Tibial artery (tissue), 4 donors: ENCODE measurements at places on chromosomes 3 and 15.

DNA sequence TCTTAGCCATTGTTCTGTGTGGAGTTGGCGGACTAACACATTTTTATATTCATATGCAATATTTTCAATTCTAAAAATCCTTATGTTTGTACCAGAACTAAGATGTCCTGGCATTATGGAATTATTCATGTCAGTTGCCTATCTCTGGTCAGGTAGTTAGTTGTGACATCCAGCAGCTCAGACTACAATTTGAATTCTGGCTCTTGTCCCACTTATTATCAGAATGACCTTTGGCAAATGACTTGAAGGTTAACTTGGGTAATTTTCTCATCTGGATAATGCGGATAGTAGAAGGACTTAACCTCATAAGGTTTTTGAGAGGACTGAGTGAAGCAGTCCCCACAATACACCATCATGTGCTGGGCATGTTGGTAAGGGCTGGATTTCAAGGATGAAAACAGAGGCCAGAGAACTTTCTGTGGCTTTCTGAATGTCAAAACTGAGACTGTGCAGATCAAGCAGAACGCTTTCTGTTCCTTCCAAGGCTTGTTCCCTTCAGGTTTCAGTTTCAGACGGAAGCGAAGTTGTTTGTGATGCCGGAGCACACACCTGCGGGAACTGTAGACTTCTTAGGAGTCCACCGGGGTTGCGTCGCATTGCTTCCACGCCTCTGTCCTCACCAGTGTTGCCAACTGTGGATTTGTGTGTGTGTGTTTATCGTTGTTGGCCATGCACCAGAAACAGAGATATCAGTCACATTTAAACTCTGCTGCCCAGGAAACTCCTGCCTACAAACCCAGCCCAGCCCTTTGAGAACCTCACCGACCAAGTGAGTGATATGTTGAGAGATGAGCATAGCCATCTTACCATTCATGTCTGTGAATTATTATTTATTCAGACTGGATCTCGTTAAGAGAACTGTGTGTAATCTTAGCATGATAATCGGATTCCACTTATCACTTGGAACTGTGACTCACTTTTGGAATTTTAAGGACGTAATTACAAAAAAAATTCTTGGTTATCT, 76.0 kb downstream of the PTPRG start:
- no peak for DNase-seq

DNA sequence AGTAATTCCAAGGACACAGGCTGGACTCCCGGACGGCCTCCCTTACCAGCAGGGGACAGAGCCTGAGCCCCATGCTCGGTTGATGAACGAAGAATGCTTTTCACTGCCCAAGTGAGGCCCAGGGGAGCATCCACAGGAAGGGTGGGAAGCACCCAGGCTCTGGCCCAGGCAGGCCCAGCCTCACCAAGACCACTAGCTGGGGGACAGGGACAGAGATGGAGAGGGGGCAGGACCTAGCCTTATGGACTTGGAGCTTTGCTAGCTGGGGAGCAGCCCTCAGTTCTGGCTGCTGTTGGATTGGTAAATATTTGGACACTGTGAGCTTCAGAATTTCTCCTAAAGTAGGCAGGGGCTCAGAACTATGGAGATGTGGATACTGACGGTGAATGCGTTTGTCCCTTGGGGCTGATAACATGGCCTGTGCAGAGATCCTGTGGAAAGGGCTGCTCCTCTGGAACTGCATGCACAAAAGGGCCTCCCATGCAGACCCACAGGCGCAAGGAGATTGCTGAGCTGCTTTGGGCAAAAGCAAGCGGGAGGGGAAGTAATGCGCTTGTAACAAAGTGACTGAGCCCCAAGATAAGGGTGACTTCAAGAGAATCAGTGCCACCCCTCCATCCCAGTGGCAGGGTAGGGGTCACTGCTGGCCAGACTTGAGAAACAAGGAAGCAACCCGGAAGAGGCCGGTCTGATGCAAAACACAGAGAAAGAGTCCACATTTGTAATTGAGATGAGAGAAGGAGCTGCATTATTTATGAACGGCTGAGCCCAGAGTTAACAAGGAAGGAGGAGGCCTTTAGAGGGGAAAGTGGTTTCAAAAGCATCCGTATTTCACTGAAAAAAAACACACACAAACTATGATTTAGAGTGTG, 70.1 kb upstream of the MEF2A start:
- no peak for DNase-seq

DNA sequence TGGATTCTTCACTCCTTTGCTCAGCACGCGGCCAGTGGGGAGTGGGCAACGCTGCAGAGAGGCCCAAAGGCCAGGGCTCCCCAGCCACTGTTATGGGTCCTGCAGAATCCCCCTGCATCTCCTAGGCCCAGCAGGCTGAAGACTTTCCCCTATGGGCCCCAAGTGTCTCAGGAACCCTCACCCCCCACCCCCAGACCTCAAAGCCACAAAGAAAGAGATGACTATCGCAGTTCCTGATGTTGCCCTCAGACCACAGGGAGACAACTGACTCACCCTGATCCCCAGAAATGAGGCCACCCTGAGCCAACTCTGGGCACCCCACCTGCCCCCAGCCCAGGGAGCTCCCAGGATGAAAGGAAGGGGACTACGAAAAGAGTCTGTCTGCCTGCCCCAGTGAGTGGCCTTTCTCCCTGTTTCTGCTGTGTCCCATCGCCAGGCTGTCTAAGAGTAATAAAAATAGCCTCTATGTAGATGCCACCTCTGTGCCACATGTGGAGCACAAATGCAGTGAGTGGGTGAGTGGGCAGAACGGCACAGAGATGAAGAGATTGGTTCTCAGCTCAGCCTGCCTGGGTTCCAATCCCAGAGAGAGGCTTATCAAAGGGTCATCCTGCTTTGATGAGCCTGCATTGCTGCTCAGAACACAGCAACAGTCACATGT, 283.0 kb downstream of the UACA start:
- no peak for DNase-seq

- DNase-seq = no peak
Measured at GRCh38 chr3:71725271-71725991, at the start of gene EIF4E3. Gene EIF4E3, minus strand, starts transcription at chr3:71725402. Its CDS starts 35 bp downstream, at chr3:71725367.

DNA sequence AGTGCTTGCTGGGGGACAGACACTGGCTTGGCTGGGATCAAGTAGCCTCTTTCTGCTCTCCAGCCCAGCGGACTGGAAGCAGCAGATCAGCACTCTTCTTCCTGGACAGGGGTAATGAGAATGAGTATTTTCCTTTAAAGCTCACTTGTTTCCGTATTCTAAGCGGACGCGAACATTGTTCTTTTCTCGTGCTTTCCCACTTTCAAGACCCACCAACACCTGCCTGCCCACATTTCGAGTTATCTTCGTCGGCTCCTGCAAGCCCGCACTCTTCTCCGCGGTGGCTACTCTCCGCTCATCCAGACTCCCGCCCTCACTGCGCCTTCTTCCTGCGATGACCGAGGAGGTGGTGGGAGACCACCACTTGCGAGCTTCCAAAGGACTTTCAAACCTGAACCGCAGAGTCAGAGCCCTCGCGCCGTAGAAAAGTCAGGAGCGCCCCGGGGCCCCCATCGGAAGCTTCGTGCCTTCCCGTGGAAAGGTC, 1.6 kb upstream of the PPM1L start:
- DNase-seq = peak; percentile 34

DNA sequence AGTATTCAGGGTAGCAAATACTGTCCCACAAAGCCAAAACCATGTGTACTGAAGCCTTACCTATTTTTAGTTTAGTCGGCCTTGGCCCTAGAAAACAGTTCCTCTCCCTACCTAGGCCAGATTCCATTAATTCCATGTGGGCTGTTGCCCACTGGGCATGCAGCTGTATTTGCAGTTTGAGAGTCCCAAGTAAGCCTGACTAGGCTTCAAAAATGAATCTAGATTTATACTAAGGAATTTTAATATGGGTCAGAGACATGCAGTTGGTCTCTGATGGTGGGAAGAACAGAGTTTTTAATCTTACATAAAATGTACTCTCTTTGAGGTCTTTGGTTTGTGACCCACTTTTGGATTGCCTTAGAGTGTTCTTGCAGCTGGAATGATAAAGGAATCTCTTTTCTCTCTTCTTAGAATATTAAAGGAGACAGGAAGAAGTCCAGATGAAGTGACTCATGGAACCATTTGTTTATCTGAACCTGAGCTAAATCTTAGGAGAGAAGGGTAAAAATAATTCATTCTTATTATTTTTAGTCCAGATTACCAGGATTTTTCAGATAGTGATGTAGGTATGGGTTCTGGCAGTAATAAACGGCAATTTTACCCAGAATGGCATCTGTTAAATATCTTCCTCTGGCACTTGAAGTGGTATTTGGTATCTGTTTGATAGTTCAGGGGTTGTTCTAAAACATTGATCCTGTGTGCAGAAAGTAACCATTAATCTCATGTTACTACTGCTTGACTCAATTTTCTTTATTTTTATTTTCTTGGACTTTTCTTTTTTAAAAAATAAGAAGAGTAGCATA, 33.8 kb downstream of the GLCE start:
- DNase-seq = no peak

GRCh38 chr15:85542895-85543331, 162.5 kb downstream of the AKAP13 start:
- no peak for DNase-seq

- DNase-seq = peak; percentile 68
Measured at GRCh38 chr15:78056714-78057269, 20.7 kb downstream of the TBC1D2B start.

DNA sequence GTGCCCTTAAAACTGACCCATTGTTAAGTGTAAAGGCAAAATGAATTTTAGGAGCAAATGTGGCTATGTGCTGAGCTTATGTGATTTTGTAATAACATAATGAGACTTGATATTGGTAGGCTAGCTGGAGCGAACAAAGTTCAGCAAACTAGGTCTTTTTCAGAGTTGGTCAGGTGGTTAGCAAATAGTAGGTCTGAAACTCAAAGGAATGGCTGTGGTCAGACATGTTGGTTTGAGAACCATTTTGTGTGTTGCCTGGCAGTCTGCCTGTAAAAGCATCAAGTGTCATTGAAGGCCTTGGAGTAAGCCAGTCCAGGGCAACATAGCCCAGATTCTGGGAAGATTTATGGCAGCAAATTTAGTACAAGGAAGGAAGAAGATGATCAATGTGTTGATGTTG, 16.4 kb downstream of the FBXO22 start:
- DNase-seq = no peak

- no peak for DNase-seq
Measured at GRCh38 chr15:101183226-101183930, 68.5 kb downstream of the CHSY1 start.

- DNase-seq = no peak
Measured at GRCh38 chr3:37216597-37217097, 42.3 kb upstream of the LRRFIP2 start.

DNA sequence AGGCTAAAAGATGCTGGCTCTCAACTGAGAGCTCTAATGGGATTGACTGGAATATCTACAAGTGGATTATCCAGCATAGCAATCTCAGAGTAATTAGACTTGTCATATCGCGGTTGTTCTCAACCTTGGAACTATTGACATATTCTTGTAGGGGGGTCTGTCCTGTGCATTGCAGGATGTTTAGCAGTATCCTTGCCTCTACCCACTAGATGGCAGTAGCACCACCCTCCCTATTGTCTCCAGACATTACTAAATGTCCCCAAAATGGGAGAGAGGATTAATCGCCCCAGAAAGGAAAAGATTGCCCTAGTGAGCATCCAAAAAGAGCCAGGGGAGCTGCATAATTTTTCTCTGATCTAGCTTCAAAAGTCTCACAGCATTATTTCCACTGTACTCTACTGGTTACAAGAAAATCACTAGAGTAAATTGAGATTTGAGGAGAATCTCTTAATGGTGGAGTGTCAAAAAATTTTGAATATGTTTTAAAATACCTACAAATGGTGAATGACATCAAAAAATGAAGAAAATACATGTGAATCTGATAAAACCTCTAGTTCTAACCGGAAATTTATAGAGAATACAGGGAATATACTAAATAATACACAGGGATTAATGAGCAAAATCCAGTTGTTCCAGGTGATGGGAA, 388.2 kb upstream of the AGTR1 start:
- peak; percentile 22 for DNase-seq

GRCh38 chr15:70160267-70160666, 62.5 kb upstream of the TLE3 start:
- no peak for DNase-seq

GRCh38 chr15:89243046-89243690, 611 bp upstream of the FANCI start:
- peak; percentile 71 for DNase-seq

- no peak for DNase-seq
Measured at GRCh38 chr3:181176601-181177000, 187.1 kb upstream of the DNAJC19 start.

DNA sequence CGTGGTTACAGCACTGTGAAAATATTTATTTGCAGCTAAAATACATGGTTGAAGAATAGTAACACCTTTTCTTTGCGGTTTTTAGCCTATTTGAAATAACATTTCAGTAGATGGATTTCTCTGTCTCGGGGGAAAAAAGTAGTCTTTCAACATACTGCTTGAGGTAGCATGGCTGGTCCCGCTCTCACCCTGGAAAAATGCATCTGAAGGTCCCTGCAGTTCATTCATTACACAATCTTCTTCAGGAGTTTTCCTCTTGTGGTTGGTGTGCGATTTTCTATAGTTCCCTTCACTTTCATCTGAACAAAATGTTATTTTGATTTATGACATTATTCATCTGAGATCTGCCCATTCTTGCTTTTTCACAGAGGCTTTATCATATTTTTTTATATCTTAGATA, 75.9 kb downstream of the STRIT1 start:
- DNase-seq = no peak

- no peak for DNase-seq
Measured at GRCh38 chr3:177098551-177098950, 98.7 kb downstream of the TBL1XR1 start.

DNA sequence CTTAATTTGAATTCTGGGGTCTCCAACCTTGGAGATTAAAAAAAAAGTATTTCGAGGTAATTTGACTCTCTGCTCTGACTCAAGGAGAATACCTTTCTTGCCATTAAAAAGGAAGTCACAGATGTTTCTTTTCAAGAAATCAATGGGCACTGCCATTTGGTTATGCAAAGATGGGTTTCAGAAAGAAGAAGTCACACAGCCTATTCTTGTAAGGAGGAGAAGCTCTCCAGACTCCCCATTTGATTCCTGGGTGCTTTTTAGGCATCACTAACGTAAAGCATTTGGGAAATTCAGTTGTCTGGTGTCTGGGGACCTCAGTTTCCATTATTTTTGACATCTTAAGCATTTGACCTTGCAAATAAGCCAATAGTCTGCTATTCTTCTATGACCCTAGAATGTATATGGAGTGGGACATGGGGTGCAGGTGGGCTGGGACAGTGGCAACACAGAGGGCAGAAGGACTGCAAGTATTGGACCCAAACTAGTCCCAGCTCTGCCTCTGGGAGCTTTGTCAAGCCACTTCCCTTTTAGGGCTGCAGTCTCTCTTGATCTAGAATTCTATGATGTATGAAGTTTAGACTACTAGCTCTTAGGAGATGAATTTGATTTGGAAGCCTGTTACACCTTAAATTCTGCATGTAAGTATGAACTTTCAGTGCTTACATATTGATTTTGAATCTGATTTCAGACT, 27.8 kb downstream of the IL5RA start:
- DNase-seq = no peak

DNA sequence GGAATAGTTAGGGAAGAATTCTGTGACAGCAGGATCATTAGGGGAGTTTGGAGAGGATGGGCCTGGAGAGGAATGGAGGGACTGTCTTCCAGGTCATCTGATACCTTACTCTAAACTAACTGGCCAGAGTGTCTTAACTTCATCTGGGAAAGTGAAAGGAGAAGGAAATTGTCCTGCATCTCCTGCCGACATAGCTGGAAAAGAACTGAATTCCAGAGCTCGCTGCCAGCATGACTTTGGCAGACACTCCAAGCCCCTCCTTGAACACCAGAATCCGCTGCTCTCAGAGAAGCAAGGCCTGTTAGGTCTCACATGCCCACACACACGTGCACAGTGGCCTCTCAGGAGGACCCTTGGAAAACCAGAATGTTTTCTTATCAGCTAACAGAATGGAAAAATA, 10.5 kb downstream of the ABI3BP start:
- DNase-seq = peak; percentile 62

GRCh38 chr15:70499791-70500190, 263.6 kb downstream of the UACA start:
- no peak for DNase-seq
